Inflammatory macrophage (primary cell): ENCODE measurements at places on chromosomes 12 and 14.
A peak's percentile ranks its signal among the peaks of the same experiment; 100 is the strongest.

DNA sequence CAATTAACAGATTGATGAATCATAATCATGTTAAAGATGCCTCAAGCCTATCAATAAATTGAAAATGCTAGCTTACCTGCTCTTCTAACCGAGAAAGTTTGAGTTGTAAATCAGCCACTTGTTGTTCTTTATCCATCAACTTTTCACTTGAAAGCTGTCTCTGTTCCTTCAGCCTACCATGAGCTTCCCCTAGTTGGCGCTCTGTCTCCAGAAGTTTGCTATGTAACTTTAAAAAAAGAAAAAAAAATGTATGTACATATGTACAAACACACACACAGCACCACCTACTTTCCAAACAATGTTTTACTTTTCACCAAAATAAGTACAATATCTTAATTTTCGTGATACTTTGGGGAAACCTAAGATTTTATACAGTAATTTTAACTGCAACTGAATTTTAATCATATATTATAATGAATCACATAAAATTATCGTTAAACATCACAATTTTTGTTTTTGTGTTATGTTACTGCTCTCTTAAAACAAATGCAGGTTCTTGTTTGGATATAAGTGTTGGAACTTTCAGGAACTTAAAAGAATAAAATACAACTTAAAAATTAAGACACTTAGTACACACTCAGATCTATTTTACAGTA lies 101.2 kb downstream of the EEA1 start:
- DNase-seq = peak; percentile 58

DNA sequence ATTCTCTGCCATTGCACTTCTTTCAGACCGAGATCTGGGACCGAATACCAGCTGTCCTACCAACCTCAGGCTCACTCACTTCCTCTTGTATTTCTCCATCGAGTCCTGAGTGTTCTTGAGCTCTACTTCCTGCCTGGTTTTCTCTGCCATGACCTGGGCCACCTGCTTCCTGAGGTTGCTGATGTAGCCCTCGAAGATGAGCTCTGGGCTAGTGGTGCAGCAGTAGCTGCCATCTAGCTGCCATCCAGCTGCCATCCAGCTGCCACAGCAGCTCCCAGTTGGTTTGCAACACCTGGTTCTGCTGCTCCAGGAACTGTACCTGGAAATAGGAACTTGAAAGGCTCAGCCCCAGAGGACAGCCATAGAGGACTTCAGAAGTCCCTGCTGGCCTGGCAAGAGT lies 15.0 kb upstream of the KRT73 start:
- no peak for DNase-seq

- no peak for DNase-seq
Measured at GRCh38 chr12:100919116-100919515, 124.5 kb downstream of the ANO4 start.

DNA sequence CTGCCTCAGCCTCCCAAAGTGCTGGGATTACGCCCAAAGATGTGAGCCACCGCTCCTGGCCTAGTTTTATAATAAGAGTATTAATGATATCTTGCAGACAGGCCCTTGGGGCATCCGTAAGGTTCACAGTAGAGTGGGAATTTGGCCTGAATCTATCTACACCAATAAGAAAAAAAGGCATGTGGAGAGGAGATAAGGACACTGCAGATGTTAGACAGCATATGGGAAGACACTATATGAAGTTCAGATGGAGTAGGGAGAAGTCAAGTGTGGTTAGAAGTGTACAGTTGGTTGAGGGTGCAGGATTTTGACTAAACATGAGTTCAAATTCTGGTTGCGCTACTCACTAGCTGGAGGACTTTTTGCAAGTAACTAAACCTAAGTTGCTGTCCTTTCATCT lies 8.5 kb upstream of the TTC8 start:
- no peak for DNase-seq

DNA sequence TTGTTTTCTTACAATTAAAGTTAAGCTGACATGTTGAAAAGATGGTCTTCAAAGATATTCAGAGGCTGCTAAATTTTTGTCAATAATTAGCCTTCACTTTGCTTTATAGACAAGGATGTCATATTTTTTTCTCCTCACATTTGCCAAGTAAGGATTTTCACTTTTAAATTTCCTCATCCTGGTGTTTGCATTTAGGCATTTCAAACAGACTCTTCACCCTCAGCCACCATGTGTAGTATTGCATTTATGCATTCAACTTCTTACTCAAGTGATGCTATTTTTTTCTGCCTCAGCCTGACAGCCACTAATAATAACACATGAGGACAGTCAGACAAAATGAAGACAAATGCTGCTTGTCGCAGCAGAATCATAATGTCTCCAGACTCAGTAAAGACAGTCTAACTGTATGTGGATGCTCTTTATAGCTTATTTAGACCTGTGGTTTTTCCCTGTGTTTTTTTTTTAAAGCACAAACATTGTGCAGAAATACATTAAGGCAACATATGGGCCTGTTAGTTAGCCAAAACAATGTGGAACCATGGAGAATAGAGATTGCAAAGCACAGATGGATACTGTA lies 481.5 kb downstream of the NPAS3 start:
- no peak for DNase-seq

DNA sequence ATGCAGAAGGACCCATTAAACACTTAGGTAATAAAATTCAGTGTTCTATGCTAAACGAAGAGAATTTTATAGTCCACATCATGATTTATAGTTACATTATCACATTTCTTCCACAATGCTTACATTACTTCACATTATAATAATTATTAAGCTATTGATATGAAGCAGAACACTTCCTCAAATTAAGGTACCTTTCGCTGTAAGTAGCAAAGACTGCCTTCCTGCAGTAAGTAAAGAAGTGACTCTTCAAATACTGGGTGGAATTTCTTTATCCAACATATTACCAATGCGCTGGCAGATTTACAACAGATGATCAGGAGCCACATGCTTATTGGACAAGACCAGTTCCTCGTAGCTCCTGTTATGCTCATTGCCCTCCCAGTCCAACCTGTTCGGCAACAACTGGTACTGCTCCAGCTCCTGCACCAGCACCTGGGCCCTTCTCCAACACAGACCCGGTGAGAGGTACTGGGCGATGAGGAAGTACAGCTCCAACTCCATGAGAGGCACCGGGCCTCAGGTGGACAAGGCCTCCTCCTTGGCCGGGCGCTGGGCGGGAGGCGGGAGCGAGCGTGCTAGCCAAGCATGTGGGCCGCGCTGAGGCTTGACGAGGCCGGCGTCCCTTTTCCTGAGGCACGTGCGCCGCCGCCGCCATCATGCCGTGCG lies 210.7 kb upstream of the ATP2B1 start:
- DNase-seq = no peak

GRCh38 chr12:57940052-57940914 lies 1.1 kb upstream of the ATP23 start:
- no peak for DNase-seq

GRCh38 chr12:43066471-43066870 lies 476.9 kb upstream of the PRICKLE1 start:
- no peak for DNase-seq

DNA sequence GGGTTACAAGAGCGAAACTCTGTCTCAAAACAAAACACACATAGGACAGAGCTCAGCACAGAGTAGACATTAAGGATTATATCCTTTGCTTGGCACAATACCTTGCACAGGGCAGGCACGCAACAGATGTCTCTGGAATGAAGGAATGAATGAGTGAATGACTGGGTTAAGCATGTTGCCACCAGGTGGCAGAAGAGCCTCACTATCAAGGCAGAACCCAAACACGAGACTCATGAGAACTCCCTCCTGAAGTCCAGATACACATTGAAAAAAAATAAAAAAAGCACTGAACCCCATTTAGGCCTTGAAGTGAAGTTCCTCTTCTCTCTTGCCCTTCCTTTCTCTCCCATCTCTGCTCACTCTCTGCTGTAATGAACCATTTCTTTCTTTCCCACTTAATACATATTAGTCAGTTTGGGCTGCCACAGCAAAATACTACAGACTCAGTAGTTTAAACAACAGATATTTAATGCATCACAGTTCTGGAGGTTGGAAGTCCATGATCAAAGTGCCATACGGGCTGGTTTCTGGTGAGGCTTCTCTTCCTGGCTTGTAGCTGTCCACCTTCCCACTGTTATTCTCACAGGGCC lies 26.6 kb upstream of the LTA4H start:
- peak; percentile 81 for DNase-seq

- DNase-seq = peak; percentile 67
Measured at GRCh38 chr12:40010899-40011774, 94.7 kb downstream of the SLC2A13 start.

GRCh38 chr12:42421844-42422779 lies 96.1 kb downstream of the PPHLN1 start:
- peak; percentile 42 for DNase-seq

- peak; percentile 84 for DNase-seq
Measured at GRCh38 chr14:70888681-70889175, 18.5 kb upstream of the PCNX1 start.

GRCh38 chr12:49121047-49121696 lies 10.0 kb downstream of the TUBA1B start:
- peak; percentile 70 for DNase-seq

DNA sequence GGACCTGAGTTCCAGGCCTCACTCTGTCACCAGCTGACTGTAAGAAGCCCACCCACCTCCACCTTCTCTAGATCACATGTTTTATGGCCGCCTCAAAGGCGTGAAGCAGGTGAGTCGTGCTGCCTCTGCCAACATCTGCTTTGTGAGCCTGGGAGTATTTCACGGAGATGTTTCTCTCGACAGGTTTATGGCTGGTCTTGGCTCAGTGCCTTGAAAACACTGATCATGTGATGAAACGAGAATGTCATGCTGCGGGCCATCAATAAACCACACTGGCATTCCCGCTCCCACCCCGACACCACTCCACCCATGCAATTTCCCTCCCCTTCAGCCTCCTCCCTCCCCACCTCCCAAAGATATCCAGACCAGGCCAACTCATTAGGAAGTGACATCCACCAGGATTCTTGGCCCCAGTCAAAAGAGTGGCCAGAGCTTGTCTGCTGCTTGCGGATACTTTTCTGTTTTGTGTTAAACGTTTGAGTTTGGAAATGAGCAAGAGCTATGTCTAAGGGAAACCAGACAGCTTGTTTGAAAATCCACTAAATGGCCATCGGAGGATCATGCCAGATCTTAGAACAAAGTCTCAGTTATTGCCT lies 53.8 kb upstream of the NTF3 start:
- DNase-seq = no peak

DNA sequence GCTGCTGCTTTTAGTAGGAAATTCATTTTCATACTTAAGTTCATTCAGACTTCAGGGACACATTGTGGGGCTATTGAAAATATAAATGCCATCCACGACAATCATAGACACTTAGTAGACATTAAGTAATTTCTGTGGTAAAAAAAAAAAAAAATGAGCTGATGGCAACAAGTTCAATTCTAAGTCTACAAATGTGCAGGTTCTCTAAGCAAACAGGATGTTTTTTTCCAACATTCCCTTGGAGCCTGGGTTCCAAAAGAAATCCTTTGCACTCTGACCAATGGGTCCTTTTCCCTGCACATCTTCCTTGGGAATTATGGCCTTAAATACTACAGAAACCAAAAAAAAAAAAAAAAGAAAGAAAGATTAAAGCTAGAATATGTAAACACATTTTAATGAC lies 175.6 kb upstream of the HIF1A start:
- DNase-seq = no peak

DNA sequence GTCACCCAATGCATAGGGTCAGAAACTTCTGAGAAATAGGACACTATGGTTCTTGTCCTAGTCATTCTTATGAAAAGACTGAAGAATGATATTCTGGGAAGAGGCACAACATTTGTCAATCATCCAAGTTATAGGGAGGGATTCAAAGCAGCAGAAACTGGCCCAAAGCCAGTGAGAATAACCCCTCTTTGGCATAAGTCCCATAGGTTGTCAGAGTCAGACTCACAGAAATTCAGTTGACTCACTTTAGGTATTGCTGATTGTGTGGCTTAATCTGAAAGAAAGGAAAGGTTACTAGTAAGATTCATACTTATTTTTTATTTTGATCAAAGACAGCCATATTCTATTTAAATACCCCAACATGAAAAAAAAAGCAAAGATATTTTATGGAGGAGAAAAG lies 151.0 kb downstream of the SRGAP1 start:
- DNase-seq = no peak

DNA sequence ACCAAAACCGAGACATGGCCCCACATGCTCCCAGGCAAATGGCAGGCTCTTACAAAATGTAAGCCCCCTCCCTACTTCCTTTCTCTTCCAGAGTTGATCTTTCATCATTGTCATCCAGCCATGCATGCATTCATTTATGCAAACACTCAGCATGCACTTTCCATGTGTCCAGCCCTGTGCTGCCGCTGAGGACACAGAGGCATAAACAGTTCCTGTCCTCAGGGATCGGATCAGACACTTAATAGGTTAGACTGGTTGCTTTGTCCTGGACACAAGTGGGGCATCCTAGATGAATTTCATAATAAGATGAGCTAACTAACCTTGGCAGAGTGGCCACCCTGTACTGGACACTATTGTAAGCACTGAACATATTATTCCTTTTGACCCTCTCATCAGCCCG lies 23.1 kb downstream of the PRIMA1 start:
- DNase-seq = no peak

- DNase-seq = no peak
Measured at GRCh38 chr12:131365821-131366260, 345.0 kb upstream of the SFSWAP start.

DNA sequence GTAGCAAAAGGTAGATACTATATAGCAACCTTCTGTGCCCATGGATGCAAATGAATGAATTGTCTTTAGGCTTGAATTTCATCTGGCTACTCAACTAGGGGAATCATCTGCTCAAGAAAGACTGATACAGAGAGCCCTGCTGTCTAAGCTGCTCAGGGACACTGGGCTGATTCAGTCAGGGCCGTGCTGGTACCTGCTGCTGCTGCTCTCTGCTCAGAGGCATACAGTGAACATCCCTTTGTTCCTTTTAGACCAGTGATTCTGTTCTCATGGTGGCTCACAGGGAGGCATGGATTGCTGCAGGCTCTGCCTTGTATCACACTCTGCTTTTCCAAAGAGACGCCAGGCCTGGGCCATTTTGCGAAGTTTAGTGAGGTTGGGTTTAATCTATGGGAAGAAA lies 14.1 kb downstream of the EIF2B2 start:
- DNase-seq = no peak

DNA sequence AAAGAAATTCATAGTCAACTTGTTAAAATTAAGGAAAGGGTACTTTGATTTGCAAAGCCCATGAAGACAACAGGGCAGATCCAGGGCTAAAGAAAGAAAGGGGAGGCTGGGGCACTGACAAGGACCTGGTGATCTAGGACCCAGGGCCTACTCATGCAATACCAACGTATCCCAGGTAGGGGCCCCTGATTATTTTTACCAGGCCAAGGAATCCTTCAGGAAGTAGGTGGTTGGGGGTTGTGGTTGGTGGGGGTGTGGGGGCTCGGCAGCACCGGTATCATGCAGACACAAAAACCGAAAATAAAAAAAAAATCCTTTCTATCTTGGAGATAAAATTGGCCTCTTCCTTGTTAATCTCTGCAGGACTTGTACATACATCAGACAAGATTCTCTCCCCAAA lies 47.5 kb downstream of the GSC start:
- DNase-seq = no peak

GRCh38 chr12:99059824-99060511 lies 414.9 kb downstream of the APAF1 start:
- DNase-seq = no peak

- peak; percentile 21 for DNase-seq
Measured at GRCh38 chr14:23054000-23054811, 3.1 kb downstream of the CDH24 start.

- no peak for DNase-seq
Measured at GRCh38 chr12:71627438-71628002, 36.1 kb downstream of the ZFC3H1 start.
